ENCODE measurements at places on chromosomes 3 and 15.

- no peak for DNase-seq
Observed at GRCh38 chr3:143200001-143200924, 80.7 kb downstream of the CHST2 start.

DNA sequence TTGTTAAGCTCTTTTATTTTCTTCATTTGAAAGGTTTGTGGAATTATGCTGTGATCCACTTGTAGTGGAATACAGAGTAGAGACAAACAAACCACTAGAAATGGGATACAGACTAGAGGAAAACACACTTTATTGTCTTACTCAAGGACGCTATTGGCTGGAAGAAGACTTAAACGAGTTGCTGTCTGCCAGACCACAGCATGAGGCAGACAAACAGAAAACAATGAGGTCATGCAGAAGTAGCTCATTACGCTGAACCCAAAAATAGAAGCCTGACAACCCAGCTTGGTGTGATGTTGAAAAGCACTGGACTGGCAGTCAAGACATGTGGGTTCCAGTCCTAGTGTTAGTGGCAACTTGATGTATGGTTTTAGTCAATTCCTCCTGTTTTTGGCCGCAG lies 62.4 kb upstream of the P3H2 start:
- DNase-seq, result no peak

- no peak for DNase-seq
Observed at GRCh38 chr3:29758434-29759322, 477.8 kb downstream of the RBMS3 start.

DNA sequence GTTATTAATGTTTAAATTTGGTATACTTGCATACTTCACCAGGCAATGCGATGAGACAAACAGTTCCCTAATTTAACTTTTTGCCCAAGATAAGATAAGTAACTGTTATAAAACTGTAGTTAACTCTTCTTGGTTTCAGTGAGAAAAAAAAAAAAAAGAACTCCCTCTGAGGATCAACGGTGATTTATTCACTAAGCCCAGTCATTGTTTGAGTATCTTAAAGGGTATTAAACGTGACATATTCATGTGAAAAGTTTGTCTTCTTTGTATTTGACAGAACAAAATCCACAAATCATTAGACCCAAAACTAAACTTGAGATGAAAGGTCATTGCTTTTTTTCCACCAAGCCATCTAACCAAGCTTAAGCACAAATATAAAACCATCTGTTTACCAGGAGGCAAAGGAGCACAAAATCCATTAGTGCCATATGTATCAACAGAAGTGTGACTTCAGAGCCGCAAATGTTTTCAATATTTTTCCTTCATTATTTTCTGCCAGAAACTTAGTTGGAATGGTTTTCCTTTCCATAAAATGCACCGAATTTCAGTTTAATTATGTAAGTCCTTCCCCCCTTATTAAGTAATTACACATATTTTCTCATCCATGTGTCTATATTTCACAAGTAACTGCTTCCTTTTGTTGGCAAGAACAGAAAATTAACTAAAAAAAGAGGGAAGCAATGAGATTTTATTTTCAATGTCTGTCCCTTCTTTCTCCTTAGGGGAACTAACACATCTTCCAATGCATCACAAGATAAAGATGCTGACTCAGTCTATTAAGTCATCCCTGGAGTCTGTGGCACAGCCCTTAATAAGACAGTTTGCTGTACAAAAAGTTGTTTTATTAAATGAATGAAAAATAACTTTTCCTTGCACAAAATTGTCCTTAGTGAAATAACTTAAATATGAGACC lies 92.2 kb upstream of the RAP2B start:
- DNase-seq, result no peak

DNA sequence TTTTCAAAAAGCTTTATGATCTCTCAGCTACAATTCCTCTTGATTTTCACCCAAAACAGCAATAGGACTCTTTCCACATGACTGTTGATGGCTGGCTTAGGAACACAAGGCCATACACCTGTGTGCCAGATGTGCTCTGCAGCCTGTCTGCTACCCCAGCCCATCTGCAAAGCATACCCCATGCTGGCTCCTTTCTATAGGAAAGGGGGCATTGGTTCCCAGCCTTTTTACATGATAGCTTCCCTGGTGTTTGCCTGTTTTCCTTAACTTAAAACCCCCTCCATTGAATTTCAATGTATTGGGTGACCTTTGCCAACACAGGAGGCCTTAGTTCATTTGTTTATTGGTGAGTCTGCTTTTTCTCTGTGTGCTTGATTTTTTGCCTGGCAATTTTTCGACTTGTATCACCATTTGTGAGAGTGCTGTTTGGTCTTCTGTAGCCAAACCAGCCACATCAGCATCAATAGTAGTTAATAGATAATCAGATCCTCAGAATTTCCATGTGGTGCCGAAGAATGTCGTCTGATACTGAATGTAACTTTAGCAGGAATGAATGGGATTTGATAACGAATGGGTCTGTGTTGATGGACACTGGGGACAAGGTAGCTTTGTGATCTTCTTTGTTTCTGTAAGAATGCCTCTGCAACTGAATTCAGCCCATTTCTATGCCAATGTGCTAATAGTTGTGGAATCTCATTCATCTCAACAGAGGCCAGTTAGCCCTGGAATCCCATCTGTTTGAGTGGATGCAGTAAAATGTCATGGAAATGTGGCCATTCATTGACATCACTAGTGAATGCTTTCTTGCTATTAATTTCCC lies 272.2 kb upstream of the RARB start:
- DNase-seq, result no peak

Measured in Jurkat, Clone E6-1 (cell line).